ENCODE measurements at places on chromosomes 13 and 19. TPM values are rescaled to one million over a fixed set of nuclear protein-coding genes. Genes with fewer than 3 reads are reported as not detected.
A peak's percentile ranks its signal among the peaks of the same experiment; 100 is the strongest.

Gene LPAR2
- 78.3 TPM for total RNA-seq

Gene NLRP9
- total RNA-seq = not detected

Gene CD33
- total RNA-seq = 0.09 TPM

DNA sequence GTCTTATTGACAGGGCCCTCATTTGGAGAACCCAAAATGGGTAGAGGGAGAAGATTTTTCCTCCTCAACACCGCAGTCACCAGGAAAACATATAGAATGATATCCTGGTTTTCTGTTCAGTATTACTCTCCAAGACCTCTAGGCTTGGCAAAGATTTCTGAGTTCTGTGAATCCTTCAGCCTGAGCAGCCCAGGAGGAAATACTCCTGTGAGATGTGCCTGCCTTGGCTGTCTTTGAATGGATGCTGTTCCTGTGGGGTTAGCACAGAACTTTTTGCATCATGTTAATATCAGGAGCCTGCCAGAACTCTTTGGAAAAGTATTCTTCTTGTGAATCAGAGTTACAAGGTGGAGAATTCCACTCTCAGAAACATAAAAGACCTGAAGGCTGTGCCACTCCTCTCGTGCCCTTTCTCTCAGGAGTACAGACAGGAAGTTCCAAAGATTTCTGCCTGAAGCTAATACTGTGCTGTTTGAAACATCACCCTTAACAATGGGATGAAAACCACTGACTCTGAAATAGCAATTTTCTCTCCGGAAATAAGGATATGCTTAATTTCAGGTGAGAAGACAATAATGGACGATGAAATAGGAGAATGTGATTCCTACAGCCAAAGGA, 520.1 kb upstream of the NBEA start:
- H3K27me3 ChIP-seq = no peaks in the 10 kb centered on the region
- no peak for DNase-seq
- no peak overlapping the region for H3K27ac ChIP-seq
- no peaks in the 10 kb centered on the region for H3K36me3 ChIP-seq

GRCh38 chr13:74219566-74219965, 85.4 kb upstream of the KLF12 start:
- no peaks in the 10 kb centered on the region for H3K36me3 ChIP-seq
- H3K27me3 ChIP-seq = no peaks in the 10 kb centered on the region
- H3K4me1 ChIP-seq = no peaks in the 10 kb centered on the region
- no peak for DNase-seq
- H3K4me3 ChIP-seq = no peak overlapping the region

Gene ZNF66
- 42.6 TPM for total RNA-seq

Gene ABCA7
- total RNA-seq = 57.8 TPM

DNA sequence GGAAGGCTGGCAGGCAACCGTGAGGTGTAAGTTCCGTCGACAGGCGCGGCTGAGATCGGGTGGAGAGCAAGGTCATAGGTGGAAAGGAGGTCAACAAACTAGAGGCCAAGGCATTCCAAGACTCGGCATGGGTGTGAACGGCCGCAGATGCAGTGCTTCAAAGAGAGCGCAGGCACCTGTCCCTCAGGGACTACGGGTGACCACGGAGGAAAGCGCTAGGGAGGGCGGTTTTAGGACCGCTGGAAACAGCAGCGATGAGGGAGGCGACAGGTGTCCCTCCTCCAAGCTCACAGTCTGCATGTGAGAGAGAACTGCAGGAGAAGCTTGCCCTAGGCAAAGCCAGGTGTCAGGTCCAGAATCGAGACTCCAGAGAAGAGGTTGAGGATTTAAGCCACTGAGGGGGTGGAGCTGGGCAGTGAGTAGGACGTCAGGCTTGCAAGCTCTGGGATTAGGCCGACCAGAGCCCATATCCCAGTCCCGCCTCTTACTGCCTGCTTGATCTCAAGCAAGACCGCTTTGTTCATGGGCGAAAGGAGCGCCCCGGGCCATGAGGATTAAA, 1.6 kb upstream of the MLNR start:
- H3K27me3 ChIP-seq = peaks cover 66% of the 10 kb centered on the region
- no peak overlapping the region for H3K27ac ChIP-seq
- peak; percentile 71 for DNase-seq
- no peaks in the 10 kb centered on the region for H3K4me1 ChIP-seq
- H3K4me3 ChIP-seq = no peak overlapping the region

- H3K36me3 ChIP-seq = peaks cover 9% of the 10 kb centered on the region
- H3K4me1 ChIP-seq = peaks cover 5% of the 10 kb centered on the region
- no peak overlapping the region for H3K27ac ChIP-seq
- DNase-seq = no peak
- H3K27me3 ChIP-seq = no peaks in the 10 kb centered on the region
- H3K4me3 ChIP-seq = no peak overlapping the region
These were observed 45.2 kb downstream of the MLLT1 start for GRCh38 chr19:6234527-6234926.

GRCh38 chr19:6219586-6220290, 60.0 kb downstream of the MLLT1 start:
- DNase-seq = no peak
- peak overlapping the region; percentile 38 for H3K27ac ChIP-seq
- peaks cover 15% of the 10 kb centered on the region for H3K36me3 ChIP-seq
- H3K27me3 ChIP-seq = no peaks in the 10 kb centered on the region

- H3K4me1 ChIP-seq = no peaks in the 10 kb centered on the region
- peaks cover 9% of the 10 kb centered on the region for H3K27me3 ChIP-seq
- no peak overlapping the region for H3K4me3 ChIP-seq
- no peak overlapping the region for H3K27ac ChIP-seq
- DNase-seq = no peak
- no peaks in the 10 kb centered on the region for H3K36me3 ChIP-seq
These were observed 514 bp downstream of the CEACAM3 start for GRCh38 chr19:41796901-41797300.

Gene CADM4
- total RNA-seq = 9.3 TPM

Gene WDR87
- not detected for total RNA-seq

- H3K4me3 ChIP-seq = no peak overlapping the region
- H3K36me3 ChIP-seq = no peaks in the 10 kb centered on the region
- no peaks in the 10 kb centered on the region for H3K27me3 ChIP-seq
- no peak for DNase-seq
- no peak overlapping the region for H3K27ac ChIP-seq
These were observed 157.5 kb downstream of the PCDH20 start for GRCh38 chr13:61258185-61258584.

DNA sequence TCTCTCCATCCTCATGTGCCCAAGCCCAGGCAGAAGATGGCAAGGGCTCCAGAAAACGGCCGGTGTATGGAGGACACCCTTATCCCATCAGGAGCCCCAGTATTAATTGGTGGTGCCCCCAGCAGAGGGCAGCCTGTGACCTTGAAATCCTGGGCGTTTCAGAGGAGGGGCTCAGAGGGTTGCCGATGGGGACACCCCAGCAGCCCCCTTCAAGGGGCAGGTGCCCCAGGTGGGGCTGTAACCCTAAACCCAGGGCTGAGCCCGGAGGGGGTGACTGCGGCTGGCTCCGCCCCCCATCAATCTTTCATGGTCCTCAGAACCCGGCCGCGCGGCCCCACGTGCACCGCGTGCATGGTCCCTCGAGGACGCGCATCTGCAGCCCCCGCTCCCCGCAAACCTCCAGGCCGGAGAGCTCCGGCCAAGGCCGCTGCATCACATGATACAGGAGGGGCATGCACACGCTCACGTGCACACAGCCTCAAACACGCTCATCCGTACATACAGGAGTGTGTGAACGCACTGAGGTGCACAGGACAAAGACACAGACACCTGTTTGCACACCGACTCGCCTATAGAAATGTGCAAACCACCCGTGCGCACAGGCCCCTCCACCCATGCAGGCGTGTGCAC, 949 bp downstream of the RAB3A start:
- H3K4me3 ChIP-seq = peak overlapping the region; percentile 84
- peak; percentile 73 for DNase-seq
- H3K27me3 ChIP-seq = peaks cover 5% of the 10 kb centered on the region
- no peaks in the 10 kb centered on the region for H3K36me3 ChIP-seq

- no peaks in the 10 kb centered on the region for H3K27me3 ChIP-seq
- peak; percentile 73 for DNase-seq
- peak overlapping the region; percentile 91 for H3K4me3 ChIP-seq
- peaks cover 18% of the 10 kb centered on the region for H3K36me3 ChIP-seq
- peaks cover 3% of the 10 kb centered on the region for H3K4me1 ChIP-seq
- H3K27ac ChIP-seq = peak overlapping the region; percentile 75
These were observed 535 bp downstream of the BSG start for GRCh38 chr19:572743-573518.

Gene RAB3D
- 43.2 TPM for total RNA-seq

DNA sequence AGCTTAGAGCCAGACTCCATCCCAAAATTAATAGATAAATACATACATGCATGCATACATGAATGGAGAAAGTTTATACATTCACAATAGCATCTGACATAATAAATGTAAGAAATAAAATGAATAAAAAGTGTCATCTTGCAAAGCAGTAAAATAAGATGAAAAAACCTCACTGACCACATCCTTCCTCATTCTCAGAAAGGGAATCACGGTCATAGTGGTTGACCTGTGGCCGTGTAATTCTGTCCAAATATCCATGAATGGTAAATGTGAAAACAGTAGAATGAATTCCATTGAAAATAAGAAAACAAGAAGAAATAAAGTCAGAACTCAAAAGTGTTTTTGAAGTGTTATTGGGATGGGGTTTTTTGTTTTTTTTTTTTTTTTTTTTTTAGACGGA, 9.8 kb upstream of the CDC42EP5 start:
- H3K27me3 ChIP-seq = no peaks in the 10 kb centered on the region
- DNase-seq = no peak
- no peak overlapping the region for H3K27ac ChIP-seq
- H3K4me3 ChIP-seq = no peak overlapping the region
- no peaks in the 10 kb centered on the region for H3K4me1 ChIP-seq

Gene ZSWIM9
- total RNA-seq = 9.4 TPM

DNA sequence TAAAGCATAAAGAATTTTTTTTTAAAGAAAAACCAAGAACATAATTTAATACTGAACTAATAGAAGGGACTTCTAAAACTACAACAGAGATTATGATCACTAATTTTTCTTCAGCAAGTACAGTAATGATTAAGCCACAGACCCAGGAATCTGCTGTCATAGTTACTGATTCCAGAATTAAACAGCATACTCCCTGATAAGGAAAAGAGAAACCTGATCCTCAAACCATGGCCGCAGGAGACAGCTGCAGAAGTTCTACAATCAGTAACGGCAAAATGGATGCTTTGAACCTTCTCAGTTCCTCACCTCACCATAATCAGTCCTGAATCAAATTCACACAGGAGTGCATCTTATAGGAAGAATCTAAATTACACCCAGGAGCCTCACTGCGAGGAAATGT, 939.0 kb upstream of the SLITRK1 start:
- H3K4me1 ChIP-seq = peaks cover 3% of the 10 kb centered on the region
- no peaks in the 10 kb centered on the region for H3K36me3 ChIP-seq
- H3K27me3 ChIP-seq = no peaks in the 10 kb centered on the region
- DNase-seq = no peak

Gene CEACAM16
- not detected for total RNA-seq

DNA sequence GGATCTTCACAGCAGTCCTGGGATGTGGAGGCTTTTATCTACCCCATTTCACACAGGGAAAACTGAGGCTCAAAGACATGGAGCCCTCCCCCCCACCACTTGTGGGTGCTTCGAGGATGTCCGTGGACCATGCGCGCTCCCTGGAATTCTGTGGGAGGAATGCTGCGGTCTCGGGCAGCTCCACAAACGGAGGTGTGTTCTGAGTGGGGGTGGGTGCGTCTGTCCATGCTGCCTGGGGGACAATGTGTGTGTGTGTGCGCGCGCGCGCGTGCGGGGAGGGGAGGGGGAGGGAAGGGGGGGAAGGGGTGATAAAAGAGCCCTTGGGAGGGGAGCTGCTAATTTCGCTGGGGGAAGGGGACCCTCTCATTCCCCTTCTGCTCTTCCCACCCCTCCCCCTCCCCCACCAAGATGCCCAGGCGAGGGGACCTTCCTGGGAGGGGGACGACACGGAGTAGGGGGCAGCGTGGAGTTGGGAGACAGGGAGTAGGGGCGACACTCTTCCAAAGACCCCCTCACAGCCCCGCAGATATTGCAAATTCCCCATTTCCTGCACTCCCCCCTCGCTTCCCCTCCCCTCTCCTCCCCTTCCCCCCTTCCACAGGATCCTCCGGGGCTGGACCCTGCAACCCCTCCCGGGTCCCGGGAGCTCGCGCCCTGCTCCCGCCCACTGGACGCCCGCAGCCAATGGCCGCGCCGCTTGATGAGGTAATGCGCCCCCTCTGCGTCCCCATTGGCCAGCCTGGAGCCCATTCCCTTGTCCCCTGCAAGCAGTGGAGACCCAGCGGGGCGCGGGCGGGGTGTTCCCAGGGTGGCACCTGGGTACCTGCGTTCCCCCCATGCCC, 18.9 kb upstream of the ZNRF4 start:
- DNase-seq = peak; percentile 97
- peak overlapping the region; percentile 60 for H3K27ac ChIP-seq
- no peaks in the 10 kb centered on the region for H3K36me3 ChIP-seq

DNA sequence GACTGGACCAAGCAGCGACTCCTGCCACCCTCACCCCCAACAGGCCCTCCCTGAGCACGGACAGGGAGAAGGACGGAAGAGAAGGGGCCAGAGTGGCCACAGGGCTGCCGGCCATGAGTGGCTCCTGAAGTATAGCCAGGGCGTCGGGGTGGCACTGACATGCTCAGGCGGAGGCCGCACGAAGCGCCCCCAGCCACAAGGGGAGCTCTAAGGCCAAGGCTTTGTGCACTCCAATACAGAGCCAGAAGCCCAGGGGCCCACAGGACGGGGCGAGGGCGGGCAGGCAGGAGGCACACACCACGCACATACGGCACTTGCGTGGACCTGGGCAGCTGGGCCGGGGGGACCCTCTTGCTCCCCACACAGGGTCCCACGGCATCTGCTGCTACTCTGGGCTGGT, 52.0 kb downstream of the KLF2 start:
- no peak overlapping the region for H3K27ac ChIP-seq
- no peaks in the 10 kb centered on the region for H3K27me3 ChIP-seq
- DNase-seq = peak; percentile 85
- peaks cover 34% of the 10 kb centered on the region for H3K36me3 ChIP-seq

Gene WTIP
- total RNA-seq = 53.5 TPM

- H3K4me3 ChIP-seq = no peak overlapping the region
- no peaks in the 10 kb centered on the region for H3K36me3 ChIP-seq
- DNase-seq = peak; percentile 47
- no peak overlapping the region for H3K27ac ChIP-seq
These were observed 1314.5 kb upstream of the MIR17HG start for GRCh38 chr13:90032841-90033493.

- no peak overlapping the region for H3K27ac ChIP-seq
- no peak for DNase-seq
- no peaks in the 10 kb centered on the region for H3K36me3 ChIP-seq
- no peaks in the 10 kb centered on the region for H3K27me3 ChIP-seq
- peaks cover 1% of the 10 kb centered on the region for H3K4me1 ChIP-seq
These were observed 92.6 kb downstream of the SIPA1L3 start for GRCh38 chr19:37999309-38000213.
